ENCODE measurements at places on chromosomes 3 and 15.

DNA sequence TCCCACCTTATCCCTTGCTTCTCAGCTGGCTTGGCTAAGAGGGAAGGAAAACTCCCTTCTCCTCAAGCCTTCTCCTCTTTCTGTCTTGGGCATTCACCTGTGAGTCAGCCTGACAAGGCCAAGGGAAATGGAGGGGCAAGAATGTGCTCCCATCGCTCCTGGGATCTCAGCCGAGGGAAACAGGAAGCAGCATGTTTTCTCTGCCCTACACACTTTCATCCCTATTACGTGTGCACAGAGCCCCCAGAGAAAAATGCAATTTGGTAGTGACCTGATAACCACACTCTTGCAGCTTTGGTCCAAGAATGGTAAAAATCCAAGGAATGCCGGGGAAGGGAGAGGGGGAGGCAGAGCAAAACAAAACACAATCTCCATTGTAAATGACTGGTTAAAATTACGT is 32.9 kb upstream of the MTMR10 start:
- DNase-seq = peak; percentile 99

DNA sequence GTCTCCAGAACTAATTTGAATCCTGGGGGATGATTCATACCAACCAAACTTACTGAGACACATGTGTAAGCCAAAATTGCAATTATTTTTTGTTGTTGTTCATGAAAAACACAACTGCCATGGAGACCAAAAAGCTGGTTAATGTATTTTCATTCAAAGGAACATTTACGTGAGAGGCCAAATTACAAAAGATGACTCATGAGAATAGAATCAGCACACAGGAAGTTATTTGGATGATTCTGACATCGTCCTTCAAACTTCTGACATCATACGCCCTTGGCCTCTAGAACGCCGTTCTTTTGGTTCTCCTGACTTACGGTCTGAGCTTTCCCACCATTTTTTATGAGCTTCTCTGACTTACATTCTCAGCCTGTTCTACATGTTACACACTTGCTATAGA is 3.0 kb upstream of the ZNF280D start:
- DNase-seq = peak; percentile 51

DNA sequence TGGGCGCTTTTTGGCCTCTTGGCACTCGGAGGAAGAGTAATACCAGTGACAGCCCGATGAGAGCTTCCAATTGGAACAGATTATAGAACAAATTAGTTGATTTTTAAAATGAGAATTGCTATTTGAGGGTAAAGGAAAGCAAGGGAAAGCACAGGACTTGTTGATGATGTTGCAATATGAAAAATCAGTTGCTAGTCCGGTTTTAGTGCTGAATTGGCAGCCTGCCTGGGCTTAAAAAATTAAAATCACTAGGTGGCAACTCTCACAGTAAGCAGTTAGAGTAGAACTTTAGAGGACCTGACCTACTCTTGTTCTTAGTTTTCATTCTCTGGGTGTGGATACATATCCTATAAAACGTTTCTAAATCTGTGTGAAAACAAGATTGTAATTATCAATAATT is 2.1 kb upstream of the SCAANT1 start:
- peak; percentile 31 for DNase-seq

DNA sequence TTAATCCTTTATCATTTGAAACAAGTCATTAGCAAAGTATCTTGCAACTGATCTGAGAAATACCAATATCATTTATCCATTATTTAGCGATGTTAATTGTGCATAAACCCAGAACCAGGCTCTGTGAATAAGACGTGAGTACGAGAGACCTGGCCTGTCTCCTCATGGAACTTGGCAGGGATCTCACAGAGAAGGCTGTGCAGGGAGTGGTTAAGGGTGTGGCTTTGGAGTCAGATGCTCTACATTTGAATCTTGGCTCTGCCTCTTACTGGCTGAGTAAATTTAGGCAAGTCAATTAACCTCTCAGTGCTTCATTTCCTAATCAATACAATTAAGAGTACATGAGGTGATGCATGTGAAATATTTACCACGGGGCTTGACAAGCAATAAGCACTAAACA is 39.9 kb upstream of the TBL1XR1 start:
- no peak for DNase-seq

DNA sequence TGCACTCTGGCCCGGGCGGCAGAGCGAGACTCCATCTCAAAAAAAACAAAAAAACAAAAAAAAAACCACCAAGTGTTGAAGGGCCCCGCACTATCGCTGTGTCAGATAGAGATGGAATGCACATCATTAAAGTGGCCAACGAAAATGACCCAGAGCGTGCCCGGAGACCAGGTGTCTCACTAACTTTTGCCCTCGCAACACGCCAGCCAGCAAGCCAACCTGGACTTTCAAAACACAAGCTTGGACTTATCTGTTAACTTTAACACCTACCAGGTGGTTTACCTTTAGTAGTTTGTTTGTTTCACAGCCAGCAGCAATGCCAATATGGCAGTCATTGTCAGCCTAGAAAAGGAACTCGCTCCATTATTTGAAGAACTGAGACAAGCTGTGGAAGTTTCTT is 28.6 kb downstream of the FAM174B start:
- no peak for DNase-seq

DNA sequence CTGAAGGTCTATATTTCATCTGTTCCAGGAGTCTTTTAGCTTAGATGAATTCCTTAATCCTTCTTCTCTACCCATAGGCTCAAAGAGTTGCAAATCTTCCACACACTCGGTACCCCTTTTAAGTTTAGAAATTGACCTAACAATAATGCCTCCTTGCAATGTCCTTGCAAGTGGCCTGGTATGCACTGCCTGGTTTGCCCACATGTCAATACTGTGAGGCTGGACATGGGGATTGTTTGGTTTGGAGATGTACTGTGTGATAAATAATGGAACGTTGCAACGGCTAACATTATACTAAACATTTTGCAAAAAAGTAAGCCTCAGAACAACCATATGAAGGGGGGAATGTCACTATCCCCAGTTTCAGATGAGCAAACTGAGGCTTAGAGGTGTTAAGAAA is 22.4 kb upstream of the TPM1 start:
- DNase-seq = no peak

DNA sequence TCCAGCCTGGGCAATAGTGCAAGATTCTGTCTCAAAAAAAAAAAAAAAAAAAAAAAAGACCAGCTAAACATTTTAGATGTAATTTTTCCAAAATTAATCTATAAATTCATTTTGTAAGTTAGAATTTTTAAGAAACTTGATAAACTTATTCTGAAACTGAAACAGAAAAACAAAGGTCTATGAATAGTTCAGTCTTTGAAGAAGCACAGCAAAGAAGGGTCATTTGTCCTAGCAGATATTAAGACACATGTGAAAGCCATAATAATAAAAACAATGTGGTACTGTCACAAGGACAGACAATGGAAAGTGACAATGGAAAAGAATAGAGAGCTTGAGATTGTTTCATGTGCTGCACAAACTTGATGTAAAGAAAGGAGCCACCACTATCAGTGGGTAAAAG is 29.0 kb upstream of the PRSS50 start:
- no peak for DNase-seq

DNA sequence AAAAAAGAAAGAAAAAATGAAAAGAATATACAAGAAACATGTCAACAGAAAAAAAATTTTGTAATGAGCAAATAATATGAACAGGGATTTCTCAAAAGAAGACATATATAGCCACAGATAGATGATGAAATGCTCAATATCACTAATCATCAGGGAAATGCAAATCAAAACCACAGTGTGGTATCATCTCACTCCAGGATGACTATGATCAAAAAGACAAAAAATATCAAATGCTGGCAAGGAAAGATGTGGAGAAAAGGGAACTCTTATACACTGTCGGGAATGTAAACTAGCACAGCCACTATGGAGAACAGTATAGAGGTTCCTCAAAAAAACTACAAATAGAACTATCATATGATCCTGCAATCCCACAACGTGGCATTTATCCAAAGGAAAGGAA is 94.1 kb downstream of the C3orf70 start:
- DNase-seq = no peak

DNA sequence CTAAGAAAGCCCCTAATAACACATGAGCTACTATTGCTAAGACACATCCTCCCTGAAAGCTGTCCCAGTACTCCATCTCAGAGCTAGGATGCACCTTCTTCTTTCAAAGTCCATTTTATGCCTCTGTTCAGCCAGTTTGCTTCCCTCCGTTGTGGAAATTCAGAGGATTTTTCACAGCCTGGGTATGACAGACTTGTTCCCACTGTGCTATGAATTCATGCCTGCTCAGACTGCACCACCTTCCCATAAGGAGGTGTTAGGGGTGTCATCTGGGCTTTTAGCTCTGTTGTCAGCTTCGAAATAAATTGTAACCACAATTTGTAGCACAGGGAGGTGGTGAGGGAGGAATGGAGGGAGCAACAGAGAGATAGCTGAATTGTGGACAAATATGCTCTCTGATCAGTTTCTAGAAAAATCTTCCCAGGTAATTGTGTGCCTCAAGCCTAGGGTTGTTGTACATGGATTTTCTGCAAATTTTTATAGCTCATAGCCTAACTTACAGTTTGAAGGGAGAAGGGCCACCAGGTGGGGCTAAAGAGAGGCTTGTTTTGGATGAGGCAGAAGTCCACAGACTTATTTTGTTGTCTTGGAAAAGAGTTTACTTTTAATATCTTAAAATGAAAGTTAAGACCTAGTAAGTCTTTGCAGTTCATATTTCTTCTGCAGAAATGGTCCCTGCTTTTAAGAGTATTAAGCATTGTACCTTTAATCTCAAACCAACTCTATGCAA is 462.0 kb downstream of the PDCD6IP start:
- DNase-seq = peak; percentile 58

- no peak for DNase-seq
Observed at GRCh38 chr3:126484662-126485061, 9.0 kb upstream of the ZXDC start.

GRCh38 chr15:99333413-99333812 is 82.1 kb downstream of the LRRC28 start:
- DNase-seq = no peak

DNA sequence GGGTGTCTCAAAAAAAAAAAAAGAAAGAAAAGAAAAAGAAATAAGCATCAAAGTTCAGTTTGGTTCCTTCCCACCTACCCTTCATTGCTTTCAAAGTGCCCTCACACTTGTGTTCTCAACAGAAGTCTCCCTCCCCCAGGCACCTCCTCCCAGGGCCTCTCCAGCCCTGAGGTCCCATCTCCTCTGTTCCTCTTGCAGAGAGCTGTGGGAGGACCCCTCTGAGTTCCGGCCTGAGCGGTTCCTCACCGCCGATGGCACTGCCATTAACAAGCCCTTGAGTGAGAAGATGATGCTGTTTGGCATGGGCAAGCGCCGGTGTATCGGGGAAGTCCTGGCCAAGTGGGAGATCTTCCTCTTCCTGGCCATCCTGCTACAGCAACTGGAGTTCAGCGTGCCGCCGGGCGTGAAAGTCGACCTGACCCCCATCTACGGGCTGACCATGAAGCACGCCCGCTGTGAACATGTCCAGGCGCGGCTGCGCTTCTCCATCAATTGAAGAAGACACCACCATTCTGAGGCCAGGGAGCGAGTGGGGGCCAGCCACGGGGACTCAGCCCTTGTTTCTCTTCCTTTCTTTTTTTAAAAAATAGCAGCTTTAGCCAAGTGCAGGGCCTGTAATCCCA is 6.1 kb downstream of the CYP1A2 start:
- DNase-seq = no peak

- peak; percentile 3 for DNase-seq
Observed at GRCh38 chr15:73752806-73753193, 351 bp downstream of the INSYN1 start.

- DNase-seq = no peak
Observed at GRCh38 chr3:141597931-141598330, 111.1 kb downstream of the RASA2 start.

DNA sequence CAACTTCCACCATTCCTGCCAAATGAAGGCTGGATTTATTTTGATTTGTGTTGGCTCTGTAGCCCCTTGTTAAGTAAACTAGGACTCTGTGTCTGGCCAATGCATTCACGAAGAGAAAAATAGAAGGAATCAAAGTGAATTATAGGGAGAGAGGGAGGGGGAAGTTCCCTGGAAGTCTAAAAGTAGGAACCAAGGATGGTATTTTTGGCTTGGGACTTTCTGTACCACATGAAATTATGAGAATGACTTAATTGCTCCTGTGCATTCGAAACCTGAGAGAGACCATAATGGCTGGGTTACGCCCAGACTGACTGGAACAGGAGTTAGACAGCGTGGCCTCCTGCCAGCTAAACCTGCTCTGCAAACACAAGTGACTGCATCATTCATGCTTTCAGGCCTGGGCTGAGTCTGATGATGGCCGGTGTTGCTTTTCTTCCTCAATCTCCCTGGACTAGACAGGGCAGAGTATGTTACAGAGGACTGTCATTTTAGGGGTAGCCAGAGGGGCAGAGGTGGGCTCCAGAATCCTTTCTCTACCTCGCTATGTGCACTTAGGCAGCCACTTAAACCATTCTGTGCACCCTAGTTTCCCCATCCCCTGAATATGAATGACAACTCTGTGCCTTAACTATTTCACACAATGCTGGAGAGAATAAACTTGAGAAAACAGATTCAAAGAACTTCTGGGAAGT is 58.9 kb downstream of the MYO1E start:
- DNase-seq = peak; percentile 71

Data from fibroblast of upper back skin (primary cell).